DMS79 treated with DMSO at 0.1 percent for 48 hours (cell line): ENCODE measurements at places on chromosomes 3 and 15.

DNA sequence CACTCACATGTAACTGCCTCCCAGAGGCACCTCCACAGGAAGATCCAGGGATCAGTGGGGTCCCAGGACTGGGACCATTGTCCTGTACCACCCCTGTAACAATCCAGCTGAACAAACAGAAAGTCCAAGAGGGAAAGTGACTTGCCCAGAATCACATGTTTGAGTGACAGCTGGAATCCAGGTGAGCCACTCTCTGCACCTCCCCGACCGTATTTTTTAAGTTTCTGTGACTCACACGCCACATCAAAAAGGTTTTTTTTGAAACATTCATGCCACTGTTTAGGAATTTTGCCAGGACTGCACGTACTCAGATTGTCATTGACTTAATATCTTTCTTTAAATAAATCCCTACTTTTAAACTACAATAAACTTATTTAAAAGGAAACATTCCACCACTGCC is 9.8 kb upstream of the SLC6A1 start:
- no peak for DNase-seq

DNA sequence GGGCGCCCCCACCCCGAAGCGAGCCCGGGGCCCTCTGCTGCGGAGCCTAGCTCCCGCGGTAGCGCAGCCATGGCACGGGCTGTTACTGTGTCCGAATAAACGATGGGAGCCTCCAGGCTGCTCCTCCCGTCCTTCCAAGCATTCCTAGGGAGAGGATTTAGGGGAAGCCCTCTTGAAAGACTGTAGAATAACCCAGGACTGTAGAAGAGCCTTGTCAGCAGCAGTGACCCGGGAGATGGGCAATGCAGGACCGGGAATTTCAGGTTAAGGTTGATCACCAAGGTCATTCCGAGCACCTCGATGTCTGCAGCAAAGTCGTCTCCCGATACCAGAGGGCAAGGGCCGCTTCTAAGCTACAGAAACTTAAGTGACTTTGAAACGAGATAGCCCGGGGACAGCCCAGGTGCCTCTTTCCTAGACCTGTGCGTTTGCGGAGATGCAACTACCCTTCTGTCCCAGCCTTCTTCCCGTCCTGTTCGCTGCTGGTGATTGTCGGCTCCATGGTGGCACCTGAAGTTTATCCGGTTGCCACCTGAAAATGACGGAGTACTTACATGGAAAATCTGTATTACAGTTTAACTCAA is 753 bp upstream of the MYO5A start:
- peak; percentile 13 for DNase-seq

GRCh38 chr3:176566757-176567156 is 630.5 kb downstream of the TBL1XR1 start:
- DNase-seq, result peak; percentile 14

DNA sequence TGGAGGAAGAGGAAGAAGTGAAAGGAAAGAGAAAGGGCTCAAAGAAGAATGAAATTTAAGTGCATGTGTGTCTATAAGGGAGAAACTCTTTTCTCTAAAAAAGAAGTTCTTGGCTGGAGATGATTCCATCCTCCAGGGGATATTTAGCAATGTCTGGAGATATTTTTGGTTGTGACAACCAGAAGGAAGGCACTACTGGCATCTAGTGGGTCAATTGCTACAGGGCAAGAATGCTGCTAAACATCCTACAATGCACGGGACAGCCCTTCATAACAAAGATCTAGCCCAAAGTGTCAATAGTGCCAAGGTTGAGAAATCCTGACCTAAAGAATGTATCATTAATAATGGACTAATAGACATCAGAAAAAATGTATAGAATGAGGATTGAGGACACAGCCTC is 57.4 kb upstream of the ST3GAL6 start:
- DNase-seq, result no peak

- DNase-seq, result no peak
Observed at GRCh38 chr15:72850833-72851232, 67.3 kb upstream of the ADPGK start.

DNA sequence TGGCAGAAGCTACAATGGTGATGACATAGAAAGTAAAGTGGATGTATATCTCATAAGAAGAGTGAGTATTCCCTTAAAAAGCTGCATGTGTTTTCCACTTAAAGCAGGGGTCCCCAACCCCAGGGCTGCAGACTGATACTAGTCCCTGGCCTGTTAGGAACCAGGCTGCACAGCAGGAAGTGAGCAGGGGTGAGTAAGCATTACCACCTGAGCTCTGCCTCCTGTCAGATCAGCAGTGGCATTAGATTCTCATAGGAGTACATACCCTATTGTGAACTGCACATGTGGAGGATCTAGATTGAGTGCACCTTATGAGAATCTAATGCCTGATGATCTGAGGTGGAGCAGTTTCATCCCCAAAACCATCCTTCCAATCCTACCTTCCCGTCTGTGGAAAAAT is 126.1 kb upstream of the CMC1 start:
- DNase-seq, result no peak
